ENCODE measurements at places on chromosomes 1 and 21.

GRCh38 chr1:198246337-198246736 is 89.5 kb downstream of the NEK7 start:
- no peak for DNase-seq

DNA sequence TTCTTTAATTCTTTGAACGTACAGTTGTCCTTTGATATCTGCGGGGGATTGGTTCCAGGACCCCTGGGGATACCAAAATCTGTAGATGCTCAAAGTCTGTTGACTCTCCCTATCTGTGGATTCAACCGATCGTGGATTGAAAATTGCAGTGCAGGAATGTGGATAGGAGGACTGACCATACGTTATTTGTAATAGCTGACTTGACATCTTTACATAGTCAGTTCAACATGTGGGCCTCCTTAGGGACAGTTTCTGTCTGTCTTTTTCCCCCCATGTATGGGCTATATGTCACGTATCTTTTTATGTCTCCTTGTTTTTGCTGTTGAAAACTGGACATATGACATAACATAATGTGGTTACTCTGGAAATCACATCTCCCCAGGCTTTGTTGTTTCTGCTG is 204.9 kb downstream of the DYRK1A start:
- no peak for DNase-seq

DNA sequence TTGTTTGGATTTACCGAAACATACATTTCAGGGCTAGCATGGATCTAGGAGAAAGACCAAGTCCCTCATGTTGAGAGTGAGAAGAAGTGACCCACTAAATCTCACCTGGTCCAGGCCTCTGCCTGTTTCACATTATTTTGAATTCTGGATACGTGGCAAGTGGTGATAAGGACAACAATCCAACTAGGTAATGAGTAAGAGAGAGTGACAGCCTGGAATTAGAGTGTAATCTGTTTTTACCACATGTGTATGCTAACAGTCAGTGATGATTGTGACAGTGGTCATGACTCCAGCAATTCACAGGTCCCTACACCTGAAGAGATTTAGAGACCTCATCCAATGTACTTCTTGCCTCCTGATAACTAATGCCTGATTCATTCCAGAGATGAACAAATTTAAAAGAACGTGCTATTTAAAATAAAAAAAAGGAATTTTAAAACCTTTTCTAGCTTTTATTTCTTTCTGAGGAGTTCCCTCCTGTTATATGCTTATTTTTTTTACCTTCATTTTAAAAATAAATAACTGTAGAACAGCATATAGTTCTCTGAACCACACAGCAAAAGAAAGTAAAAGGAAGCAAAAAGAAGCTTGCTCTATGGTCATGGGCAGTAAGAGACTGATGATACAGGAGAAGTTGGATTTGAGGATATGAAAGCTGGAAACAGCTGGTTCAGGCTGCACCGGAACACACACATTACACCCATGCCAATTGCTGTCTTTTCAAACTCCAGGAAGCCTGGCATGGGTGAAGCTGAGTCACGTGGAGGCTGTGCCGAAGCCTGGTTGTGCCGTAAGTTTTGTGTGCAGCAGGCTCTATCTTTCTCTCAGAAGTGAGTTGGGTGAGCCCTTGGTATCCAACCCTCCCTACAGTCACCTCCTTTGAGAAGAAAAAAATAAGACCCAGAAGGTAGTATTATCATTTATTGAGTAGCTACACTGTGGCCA is 14.7 kb downstream of the C1orf116 start:
- DNase-seq, result no peak

DNA sequence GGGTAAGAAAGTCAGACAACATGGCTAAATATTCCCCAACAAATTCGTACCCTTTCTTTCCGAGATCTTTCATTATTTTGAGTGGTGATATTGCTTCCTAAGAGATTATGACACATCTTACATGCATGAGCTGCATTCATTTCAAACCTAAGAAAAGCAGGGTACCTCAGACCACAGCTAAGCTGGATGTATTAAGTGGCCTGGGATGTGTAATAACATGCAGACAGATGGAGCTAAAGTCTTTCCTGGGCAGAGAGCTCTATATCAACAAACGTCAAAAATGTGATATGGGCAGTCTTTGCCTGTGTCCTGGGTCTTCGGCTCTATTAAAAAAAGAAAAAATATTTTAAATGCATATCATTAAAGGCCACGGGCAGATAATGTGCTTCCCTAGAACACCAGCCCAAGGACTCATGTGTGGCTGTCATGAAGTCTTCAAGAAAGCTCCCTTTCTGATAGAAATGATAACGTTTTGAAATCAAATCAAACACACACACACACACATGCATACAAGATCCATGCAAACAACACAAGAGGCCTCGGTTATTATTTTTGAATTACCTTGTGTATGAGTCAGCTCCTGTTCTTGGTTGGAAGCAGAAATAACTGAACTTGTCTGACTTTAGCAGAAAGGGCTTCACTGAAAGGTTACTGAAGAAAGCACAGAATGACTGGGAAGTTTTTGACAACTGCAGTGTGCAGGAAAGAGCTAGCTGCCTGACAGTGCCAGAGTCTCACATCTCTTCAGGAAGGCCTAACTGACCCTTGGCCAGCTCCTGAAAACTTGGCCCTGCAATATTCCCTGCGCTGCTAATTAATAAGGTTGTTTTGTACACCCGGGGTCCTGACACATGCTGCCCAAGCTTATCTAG is 231.2 kb downstream of the DSCAM start:
- DNase-seq, result no peak

DNA sequence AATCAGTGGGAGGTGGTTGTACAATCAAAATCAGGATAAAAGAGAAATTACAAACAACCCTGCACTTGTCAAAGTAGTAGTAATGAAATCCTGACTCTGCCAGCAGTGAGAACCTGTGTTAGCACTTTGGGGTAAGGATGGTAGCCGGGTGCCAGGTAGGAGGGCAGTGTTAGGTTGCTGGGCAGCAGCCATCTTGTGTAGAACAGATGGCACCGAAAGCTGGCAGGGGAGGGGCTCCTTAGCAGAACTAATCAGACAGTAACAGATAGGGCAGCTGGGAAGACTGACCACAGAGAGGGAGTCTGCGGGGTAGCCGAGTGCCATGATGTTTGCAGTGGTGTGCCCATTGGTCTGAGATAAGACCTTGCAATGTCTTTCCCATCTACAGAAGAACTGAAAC is 137.3 kb downstream of the SDCCAG8 start:
- DNase-seq, result no peak

- DNase-seq, result no peak
Observed at GRCh38 chr1:151327903-151328674, 873 bp upstream of the PI4KB start.

DNA sequence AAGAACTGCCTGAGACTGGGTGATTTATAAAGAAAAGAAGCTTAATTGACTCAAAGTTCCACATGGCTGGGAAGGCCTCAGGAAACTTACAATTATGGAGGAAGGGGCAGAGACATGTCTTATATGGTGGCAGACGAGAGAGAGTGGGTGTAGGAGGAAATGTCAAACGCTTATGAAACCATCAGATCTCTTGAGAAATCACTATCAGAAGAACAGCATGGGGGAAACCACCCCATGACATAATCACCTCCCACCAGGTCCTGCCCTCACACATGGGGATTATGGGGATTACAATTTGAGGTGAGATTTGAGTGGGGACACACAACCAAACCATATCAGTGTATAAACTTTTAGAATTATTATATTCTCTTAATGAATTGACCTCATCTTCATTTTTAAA is 335.9 kb upstream of the DPYD start:
- DNase-seq, result no peak

DNA sequence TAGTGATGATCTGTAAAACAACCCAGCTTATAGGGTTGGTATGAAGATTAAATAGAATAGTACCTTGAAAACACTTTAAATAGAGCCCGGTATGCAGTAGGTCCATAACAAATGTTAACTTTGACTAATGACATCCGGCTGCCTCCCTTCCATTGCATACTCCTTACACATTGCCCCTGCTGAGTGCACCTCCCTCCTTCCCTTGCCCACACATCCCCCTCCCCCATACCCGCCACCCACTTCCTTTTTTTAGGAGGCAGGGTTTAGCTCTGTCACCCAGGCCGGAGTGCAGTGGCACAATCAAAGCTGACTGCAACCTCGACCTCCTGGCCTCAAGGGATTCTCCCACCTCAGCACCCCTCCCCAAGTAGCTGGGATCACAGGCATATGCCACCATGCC is 24.4 kb upstream of the ZC3H12A start:
- no peak for DNase-seq

GRCh38 chr1:193558491-193559028 is 372.1 kb upstream of the B3GALT2 start:
- no peak for DNase-seq

DNA sequence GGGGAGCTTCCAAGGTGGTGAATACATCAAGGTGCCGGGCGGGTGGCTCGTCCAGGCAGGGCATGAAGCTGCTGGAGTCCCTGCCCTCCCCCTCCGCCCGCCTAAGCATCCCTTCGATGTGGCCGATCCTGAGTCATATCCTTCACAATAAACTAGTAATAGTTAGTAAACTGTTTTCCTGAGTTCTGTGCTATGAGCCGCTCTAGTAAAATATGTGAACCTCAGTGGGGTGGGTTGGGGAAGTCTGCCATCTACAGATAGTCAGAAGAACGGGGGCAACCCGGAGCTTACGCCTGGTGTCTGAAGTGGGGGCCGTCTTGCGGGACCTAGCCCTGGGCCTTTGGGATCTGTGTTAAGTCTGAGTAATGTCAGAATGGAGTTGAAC is 21.6 kb downstream of the C2CD2 start:
- no peak for DNase-seq

- no peak for DNase-seq
Observed at GRCh38 chr1:28371010-28371377, 1.5 kb downstream of the PHACTR4 start.

- DNase-seq, result no peak
Observed at GRCh38 chr1:153217744-153218416, 496 bp downstream of the PRR9 start.

GRCh38 chr1:73874806-73875205 is 323.2 kb downstream of the LRRIQ3 start:
- DNase-seq, result no peak

Data from stimulated activated effector memory CD8-positive, alpha-beta T cell treated with anti-CD3 and anti-CD28 coated beads, Interleukin-12 subunit alpha, Interleukin-12 subunit beta, amount 100 ng/mL, for 72 hours (primary cell).